H4 (cell line): ENCODE measurements at places on chromosomes 2 and 18. TPM values are rescaled to one million over a fixed set of nuclear protein-coding genes. Genes with fewer than 3 reads are reported as not detected.
A peak's percentile ranks its signal among the peaks of the same experiment; 100 is the strongest.

- DNase-seq, result no peak
Observed at GRCh38 chr18:9108911-9109310, 6.4 kb downstream of the NDUFV2 start.

DNA sequence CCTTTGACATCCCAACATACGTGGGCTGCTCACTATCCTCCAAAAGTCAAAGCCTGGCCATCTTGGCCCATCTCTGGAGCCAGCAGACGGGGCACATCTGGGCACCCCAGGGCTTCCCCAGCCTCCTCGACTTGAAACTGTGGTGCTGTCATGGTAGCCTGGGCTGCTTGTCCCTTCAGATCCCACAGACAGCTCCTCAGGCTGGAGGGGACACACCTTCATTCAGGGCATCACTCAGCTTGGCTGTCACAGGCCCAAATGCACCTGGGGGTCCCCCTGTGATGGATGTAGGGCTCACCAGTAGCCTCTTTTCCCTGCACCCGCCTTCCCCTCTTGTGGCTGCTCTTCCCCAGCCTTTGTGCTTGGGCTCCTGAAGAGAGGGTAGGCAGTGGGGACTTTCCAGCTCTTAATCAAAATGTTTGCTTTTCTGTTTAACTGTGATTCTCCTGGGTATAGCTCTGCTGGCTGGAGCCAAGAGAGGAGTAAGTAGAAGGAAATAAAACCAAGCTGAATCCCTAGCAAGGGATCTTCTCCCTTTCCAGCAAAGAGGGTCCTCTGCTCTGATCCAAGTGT is 92.3 kb downstream of the GYPC start:
- DNase-seq, result no peak

DNA sequence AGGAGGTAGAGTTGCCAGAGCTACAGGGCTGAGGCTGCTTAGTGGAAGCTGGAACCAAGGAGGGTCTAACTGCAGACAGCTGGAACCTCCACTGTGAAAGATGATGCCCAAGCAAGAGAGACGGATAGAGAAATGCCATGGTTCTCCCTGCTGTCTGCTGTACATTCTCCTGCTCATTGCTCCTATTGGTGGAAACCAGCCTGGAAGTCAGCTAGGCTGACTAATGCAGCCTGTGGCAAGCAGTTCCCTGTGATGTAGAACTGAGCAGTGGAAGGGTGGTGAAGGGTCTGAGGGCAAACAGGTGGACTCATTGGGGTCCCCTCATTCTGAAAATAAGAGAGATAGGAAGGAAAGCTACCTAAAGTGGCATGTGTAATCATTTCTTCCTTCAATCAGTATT is 563.6 kb downstream of the SLC4A3 start:
- DNase-seq, result no peak

The HYCC2 gene
- total RNA-seq, result 2.2 and 6.1 TPM in 2 replicates

GRCh38 chr2:12442476-12442847 is 274.3 kb upstream of the TRIB2 start:
- DNase-seq, result no peak

- no peak for DNase-seq
Observed at GRCh38 chr18:79626905-79627749, 52.5 kb upstream of the CTDP1 start.

DNA sequence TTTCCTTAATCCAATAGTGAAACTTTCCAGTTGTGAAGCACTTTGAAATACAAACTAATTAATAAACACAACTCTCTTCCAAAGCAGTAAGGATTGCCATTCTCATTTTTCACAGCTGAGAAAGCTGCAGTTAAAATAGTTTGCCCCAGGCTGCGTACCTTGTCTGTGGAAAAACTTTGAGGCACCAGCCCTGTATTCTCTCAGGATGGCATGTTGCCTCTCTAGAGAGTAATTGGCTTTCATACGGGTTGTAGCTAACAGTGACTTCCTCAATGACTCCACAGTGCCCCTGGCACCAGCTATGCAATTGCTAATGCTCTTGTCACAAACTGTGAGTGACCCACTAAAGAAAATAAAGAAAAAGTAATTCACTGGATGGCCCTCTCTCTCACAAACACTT is 345.7 kb downstream of the MTX2 start:
- DNase-seq, result no peak

The HAAO gene
- total RNA-seq, result not detected in 2 replicates

The CRIM1 gene
- 8.3 and 8.8 TPM in 2 replicates for total RNA-seq

- DNase-seq, result no peak
Observed at GRCh38 chr18:54783139-54783538, 45.1 kb upstream of the RAB27B start.

The SLC16A14 gene
- total RNA-seq, result 0.82 and 2.5 TPM in 2 replicates

GRCh38 chr2:154537843-154538450 is 160.5 kb upstream of the KCNJ3 start:
- no peak for DNase-seq

The RPRM gene
- total RNA-seq, result 0.29 TPM in 1 of 2 replicates, not detected in the other

DNA sequence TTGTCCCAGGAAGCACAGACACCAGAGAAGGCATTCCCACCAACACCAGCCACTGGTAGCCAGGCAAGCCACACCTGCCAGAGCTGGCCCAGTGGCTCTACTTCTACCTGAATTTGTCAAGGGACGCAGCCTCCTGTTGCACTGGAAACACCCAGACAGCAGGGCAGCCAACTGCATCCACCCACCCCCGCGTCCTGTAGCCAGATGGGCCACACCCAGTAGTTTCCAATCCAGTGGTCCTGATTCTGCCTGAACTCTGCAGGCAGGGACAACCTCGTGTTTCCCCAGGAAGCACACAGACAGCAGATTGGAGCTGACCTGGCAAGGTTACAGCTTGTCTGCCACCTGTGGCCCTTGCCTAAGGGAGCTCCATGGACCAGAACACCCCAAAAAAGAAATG is 18.2 kb downstream of the PFN4 start:
- DNase-seq, result no peak

- no peak for DNase-seq
Observed at GRCh38 chr2:208657468-208657867, 250.9 kb downstream of the PTH2R start.

GRCh38 chr18:72651033-72651432 is 106.9 kb upstream of the CBLN2 start:
- no peak for DNase-seq

- no peak for DNase-seq
Observed at GRCh38 chr2:120423167-120423943, 77.4 kb downstream of the INHBB start.

GRCh38 chr18:30381826-30382225 is 660.7 kb downstream of the DSC3 start:
- DNase-seq, result no peak

The IL1A gene
- 0.06 TPM in 1 of 2 replicates, not detected in the other for total RNA-seq

The C2orf15 gene
- total RNA-seq, result 0.37 and 3.8 TPM in 2 replicates

DNA sequence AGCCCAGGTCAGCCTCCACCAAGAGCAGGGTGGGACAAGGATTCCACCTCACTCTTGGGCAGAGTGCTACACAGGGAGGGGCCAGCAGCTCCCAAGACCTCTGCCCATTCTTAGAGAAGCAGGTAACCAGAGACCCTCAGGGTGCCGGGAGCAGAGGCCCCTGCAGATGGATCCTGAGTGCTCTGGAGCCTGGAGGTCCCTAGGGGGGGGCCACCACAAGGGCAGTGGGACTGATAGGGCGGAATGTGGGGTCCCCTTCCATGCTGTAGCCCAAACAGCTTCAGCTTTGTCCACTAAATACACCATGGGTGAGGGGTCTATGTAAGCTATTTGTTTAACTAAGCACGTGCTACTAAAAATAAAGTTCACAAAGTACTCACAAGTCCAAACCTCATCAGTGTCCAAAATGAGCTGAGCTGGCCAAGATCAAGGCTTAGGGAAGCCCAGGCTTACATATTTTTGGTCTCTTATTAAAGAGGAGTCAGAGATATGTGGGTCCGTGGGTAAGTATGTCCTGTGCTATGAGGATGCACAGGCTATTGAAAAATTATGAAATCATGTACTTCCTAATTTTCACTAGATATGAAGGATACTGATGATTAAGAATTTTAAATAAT is 21.5 kb upstream of the GPC1 start:
- DNase-seq, result no peak

The ASB18 gene
- not detected in 2 replicates for total RNA-seq

GRCh38 chr2:229174794-229175496 is 96.1 kb downstream of the PID1 start:
- DNase-seq, result peak; percentile 17

- DNase-seq, result no peak
Observed at GRCh38 chr2:142582317-142582716, 295.1 kb upstream of the KYNU start.
